ENCODE measurements at places on chromosomes 13 and 19.

GRCh38 chr13:110442930-110443621, 118.4 kb downstream of the RAB20 start:
- no peak for DNase-seq

GRCh38 chr13:29767006-29767405, 83.4 kb downstream of the UBL3 start:
- no peak for DNase-seq

DNA sequence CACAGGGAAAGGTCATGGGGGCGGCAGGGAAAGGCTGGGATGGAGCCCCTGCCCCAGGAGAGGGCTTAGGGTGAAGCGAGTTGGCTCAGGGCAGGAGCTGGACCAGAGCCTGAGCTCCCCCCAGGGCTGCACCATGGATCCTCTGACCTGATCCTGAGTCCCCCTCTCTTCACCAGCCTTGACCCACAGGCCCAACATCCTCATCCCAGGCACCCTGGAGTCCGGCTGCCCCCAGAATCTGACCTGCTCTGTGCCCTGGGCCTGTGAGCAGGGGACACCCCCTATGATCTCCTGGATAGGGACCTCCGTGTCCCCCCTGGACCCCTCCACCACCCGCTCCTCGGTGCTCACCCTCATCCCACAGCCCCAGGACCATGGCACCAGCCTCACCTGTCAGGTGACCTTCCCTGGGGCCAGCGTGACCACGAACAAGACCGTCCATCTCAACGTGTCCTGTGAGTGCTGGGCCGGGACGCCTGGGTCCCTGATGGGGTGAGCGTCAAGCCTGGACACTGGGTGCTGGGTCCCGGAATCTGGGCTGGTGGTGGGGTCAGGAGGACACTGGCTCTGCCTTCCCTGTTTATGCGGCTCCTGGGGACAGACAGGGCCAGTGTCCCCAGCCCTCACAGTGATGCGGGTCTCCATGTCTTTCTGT, 842 bp downstream of the SIGLEC9 start:
- no peak for DNase-seq

DNA sequence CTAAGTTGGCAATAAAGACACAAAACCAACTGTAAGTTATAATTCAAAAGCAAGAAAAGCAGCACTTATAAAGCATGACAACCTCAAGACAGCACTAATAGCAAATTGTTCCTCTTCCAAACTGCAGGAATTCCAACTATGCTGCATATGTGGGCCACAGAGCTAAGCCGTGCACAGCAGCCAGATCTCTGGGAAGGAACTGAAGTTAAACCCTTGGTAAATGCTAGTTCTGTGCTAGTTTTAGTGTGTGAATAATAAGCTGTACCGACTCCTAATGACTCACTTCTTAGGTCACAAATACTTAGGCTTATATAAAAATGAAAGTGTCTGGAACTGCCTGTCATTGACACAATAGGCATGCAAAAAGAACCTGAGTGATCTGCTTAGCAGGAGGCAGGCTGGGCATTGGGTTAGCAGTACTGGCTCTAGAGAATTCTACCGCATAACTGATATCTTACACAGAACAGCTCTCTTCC, 21.2 kb upstream of the GTF3A start:
- DNase-seq = no peak

GRCh38 chr13:94657167-94657566, 55.2 kb downstream of the SOX21 start:
- DNase-seq = no peak

GRCh38 chr13:63206461-63206860, 1790.8 kb upstream of the PCDH20 start:
- no peak for DNase-seq

DNA sequence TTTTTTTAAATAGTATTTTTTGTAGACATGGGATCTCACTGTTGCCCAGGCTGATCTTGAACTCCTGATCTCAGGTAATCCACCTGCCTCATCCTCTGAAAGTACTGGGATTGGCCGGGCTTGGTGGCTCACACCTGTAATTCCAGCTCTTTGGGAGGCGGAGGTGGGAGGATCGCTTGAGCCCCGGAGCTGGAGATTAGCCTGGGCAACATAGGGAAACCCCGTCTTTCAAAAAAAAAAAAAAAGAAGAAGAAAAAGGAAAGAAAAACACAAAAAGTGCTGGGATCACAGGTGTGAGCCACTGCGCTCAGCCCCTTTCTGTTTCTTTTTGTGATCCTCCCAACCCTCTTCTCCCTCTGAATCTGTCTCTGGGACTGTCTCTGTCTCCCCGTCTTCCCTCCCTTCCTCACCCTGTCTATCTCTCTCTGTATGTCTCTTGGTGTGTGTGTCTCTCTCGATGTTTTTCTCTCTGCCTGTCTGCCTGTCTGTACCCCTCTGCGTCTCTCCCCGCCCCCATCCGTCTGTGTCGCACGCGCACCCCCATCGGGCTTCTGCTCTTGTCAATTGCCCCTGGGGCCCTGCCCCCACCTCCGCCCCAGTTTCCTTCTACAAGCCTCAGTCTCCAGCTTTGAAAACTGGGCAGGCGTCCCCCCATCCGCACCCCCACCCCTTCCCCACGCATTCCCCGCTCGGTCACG, 540 bp upstream of the ZFP36 start:
- DNase-seq = peak; percentile 82

GRCh38 chr13:33678084-33678483, 139.9 kb upstream of the RFC3 start:
- no peak for DNase-seq

DNA sequence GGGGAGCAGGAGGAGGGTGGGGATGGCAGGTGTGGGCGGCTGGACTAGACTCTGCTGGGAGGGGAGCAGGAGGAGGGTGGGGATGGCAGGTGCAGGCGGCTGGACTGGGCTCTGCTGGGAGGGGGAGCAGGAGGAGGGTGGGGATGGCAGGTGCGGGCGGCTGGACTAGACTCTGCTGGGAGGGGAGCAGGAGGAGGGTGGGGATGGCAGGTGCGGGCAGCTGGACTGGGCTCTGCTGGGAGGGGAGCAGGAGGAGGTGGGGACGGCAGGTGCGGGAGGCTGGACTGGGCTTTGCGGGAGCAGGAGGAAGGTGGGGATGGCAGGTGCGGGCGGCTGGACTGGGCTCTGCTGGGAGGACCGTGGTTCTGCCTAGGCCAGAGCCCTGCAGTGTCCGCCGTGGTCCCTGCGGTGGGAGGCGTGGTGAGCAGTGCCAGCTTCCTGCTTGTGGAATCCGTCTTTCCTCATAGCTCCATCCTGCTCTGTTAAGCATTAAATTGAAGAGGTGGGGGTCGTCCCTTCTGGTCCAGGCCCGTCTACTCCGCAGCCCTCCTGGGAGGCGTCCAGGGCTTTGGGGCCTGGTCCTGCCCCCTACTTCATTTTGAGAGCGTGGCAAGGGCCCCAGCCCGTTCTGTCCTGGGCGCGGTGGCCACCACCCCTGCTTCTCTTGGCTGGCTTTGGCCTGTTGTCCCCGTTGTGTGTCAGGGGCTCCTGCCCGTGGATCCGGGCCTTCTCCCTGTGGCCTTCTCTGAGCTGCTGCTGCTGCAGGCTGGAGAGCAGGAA, 4.7 kb downstream of the SPPL2B start:
- no peak for DNase-seq

DNA sequence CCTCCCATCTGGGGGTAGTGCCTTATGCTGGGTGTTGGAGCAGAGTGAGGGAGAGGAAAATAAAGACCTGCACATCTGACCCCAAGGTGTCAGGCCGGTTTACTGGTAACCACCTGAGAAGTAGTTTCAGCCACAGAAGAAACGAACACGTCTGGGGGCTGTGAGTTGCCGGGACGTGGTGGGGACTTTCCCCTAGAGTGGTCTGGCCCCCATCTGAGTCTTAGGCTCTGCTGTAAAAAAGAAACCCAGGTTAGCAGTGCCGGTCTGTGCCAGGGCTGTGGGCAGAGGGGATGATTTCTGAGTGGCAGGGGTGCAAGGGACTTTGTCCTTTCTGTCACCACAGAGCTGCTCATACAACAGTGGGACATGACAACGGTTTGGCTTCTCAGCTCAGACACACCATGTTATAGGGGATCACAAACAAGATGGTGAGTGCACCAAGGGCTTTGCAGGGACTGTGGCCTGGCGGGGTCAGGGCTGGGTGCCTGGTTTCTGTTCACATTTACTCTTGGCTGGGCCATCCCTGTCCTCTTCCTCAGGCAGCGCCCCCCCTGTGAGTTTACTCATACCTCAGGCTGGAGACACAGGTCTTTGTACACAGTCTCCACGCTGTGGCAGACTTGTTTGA, 9.0 kb downstream of the GCDH start:
- DNase-seq = no peak

GRCh38 chr19:54728167-54728566, 3.9 kb downstream of the KIR3DL3 start:
- no peak for DNase-seq

- DNase-seq = no peak
Measured at GRCh38 chr13:30156826-30157615, 150.3 kb downstream of the KATNAL1 start.

DNA sequence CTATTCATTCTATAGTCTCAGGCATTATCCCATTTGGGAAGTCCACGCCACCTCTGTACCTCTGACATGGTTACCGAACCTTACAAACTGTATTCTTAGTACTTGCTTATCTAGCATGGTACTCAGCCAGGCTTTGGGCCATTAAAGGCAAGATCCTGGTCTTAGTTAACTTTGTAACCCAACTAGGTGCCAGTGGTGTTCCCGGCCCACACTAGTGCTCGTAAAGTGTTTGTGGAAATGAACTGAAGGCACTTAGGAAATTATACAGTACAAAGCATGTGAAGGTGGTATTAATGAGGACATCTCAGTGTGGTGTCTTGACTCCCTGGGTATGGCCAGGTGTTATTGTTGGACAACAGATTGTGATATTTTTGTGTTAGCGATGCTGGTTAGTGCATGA, 87.8 kb upstream of the RNF113B start:
- DNase-seq = no peak

DNA sequence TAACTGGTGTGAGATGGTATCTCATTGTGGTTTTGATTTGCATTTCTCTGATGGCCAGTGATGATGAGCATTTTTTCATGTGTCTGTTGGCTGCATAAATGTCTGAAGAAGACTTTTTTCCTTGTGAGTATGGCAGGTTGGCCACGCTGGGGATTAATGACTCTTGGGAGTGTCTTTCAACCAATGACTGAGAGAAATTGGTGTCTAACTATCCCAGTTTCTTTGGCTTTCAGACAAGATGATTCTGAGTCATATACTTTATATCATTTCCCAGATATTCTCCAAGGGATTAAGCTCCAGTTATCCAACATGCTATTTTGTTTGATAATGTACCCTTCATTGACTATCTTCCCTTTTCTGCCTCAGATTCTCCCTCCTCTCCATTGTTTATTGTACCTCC, 35.5 kb upstream of the CSNK1A1L start:
- no peak for DNase-seq

DNA sequence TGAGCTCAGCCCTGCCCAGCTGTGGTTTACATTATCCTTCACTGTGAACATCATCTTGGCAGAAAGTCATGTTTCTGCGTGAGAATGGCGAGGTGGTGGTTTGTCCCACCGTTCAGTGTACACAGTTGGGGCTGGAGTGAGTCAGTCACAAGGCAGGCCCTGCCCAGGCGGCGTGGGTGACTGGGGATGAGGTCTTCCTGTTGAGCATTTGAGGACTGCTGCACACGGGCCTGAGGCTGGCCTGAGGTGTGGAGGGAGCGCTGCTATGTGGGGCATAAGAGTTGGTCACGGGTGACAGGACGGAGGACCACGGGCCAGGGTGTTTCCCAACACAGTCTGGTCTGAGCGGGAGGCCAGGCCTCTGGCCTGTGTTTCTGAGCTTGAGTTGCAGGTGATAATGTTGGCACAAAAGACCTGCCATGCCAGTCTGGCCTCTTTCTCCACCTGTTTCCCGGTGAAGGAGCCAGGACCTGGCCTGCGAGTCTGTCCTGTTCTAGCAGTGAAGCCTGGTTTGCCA, 13.4 kb upstream of the C19orf33 start:
- no peak for DNase-seq

DNA sequence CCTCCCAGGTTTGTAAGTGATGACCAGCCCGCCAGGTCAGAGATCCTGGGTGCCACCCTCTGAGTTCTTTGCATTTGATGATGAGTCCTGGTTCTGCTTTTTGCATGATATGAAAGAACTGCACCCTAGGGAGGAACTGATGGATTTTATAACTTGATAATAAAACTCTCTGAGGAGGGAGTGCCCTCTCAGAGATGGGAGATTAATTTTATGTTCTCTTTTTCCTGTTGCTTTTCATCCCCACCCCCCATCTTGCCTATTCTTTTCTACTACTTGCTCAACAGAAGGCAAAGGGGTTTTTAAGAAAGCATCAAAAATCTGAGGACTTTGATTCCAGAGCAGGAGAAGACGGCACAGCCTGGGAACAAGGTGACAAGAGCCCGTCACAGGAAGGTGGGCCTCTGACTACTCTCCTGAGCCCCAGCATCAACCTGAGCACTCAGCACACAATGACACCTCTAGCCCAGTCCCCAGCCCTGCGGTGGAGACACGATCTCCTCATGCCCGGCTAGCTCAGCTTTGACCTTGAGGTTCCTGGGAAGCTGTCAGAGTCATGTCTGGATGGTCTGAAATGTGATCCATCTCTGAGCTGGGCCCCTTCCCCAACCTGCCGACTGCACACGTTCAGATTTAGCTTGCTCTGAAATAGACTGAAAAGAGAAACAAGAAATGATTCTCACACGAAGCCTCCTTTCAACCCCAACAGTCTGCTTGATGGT, 69.1 kb downstream of the SIAH3 start:
- no peak for DNase-seq

DNA sequence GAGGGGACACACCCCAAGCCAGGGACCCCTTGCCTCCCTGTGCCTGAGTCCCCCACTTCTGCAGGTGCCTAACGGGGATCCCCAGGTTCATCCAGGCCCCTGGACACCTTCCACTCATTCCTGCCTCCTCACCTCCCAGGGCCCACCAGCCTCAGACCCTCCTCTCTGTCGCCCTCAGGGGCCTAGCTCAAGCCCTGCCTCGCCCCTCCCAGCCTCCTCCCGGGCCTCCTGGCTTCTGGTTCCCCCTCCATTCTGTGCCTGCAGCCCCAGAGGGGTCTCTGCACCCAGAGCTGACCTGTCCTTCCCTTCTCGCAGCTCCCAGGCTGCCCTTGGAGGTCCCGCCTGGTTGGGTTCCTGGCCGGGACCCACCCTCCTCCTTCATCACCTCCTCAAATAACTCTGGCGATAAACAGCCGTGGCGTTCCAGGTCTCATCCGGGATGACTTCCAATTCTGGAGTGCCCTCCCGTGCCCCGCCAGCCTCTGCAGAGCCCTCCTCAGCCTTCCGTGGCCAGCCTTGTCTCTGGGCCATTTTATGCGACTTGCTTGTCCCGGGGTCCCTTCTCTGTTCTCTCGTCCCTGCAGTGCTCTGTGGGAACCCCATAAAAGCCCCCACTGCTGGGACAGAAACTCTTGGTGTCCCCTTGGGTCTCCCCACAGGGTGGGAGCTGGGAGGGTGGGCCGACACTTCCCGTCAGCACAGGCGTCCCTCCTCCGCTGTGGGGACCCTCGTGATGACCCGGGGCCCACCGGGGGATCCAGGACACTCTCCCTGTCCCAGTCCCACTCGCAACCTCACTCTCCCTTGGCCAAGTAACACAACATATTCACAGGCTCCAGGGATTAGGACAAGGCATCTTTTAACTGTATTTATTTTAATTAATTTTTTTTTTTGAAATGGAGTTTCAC, 9.2 kb downstream of the JOSD2 start:
- DNase-seq = no peak

GRCh38 chr13:50722440-50723125, 120.9 kb downstream of the DLEU7 start:
- no peak for DNase-seq
